Amniotic stem cell (primary cell): ENCODE measurements at places on chromosomes 11 and 22.

DNA sequence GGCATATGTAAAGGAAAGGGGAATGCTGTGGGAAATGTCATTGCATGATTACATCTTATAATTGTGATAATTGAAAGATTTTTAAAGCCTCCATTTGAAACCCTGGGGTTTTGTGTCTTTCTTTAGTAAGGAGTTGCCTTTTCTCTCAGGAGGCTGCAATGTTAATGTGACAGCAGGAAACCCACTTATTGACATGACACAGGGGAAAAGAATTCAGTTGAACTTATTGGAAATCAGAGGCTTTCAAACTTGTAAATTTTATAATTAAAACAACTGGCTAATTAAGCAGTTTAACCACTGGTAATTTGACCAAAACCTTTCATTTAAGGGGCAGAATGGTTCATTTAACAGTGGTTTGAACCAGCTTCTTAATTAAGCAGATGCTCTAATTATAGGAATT, 31.2 kb downstream of the MRPL48 start:
- no peak for DNase-seq

GRCh38 chr22:20002128-20002527, 14.5 kb downstream of the ARVCF start:
- DNase-seq = no peak

GRCh38 chr11:72951888-72952287, 137.7 kb downstream of the ATG16L2 start:
- DNase-seq = no peak

DNA sequence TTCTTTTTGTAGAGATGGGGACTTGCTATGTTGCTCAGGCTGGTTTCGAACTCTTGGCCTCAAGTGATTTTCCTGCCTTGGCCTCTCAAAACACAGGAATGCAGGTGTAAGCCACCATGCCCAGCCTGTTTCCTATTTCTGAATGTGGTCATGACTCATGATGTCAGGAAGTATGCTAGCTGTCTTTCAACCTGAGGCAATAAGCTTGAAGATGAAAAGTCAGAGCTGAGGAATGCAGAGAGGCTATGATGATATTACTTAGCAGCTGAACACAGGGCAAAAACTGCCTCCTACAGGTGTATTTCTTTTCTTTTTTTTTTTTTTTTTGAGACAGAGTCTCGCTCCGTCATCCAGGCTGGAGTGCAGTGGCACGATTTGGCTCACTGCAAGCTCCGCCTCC, 9.0 kb upstream of the NUCB2 start:
- peak; percentile 59 for DNase-seq

GRCh38 chr11:42870480-42870879, 441.3 kb upstream of the API5 start:
- DNase-seq = no peak

DNA sequence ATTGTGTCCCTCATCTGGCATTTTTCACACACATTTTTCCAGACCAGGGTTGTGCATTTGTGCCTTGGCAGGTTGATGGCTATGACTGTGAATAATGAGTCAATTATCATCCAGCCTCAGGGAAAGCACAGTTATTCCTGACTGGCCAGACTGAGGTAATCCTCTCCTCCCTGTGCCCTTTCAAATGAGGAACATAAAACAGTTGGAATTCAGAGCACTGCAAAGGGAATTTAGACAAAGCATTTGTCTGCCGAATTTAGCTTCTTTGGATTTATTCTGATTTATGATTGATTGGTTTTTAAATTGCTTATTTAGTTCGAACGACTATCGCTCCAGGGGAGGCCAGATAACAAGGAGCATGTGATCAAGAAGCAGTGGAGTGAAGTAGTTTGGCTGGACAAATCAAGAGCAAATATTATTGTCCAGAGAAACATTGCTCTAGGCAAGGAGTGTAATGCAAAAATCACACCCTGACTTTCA, 30.8 kb upstream of the RAG2 start:
- no peak for DNase-seq

DNA sequence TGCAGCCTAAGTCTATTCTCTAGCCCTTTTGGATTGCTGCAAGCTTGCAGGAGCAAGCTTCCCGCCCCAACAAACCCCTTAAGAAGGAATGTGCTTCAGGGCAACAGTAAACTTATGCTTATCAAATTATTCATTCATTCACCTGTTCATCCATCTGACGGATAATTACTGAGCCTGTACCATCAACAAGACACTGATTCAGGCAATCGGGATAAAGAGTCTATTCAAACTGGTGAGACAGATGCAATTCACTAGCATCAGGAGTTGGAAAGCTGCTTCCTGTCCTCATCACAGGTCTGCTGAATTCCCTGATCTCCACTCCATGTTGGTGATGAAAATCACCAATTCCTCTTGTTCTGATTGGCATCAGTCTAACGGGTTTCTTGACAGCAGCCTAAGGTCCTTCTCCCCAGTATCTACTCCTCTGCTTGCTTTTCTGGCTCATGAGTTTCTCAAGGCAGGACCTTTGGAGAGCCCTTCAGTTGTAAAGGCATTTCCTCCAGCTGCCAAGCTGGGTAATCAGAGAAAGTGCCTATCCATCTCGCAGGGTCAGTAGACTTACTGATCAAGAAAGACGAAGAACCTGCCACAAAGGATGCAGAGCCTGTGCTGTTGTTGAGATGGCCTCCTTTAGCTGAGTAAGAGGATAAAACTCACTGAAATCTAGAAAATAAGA, 429.0 kb upstream of the SYN3 start:
- DNase-seq = no peak

DNA sequence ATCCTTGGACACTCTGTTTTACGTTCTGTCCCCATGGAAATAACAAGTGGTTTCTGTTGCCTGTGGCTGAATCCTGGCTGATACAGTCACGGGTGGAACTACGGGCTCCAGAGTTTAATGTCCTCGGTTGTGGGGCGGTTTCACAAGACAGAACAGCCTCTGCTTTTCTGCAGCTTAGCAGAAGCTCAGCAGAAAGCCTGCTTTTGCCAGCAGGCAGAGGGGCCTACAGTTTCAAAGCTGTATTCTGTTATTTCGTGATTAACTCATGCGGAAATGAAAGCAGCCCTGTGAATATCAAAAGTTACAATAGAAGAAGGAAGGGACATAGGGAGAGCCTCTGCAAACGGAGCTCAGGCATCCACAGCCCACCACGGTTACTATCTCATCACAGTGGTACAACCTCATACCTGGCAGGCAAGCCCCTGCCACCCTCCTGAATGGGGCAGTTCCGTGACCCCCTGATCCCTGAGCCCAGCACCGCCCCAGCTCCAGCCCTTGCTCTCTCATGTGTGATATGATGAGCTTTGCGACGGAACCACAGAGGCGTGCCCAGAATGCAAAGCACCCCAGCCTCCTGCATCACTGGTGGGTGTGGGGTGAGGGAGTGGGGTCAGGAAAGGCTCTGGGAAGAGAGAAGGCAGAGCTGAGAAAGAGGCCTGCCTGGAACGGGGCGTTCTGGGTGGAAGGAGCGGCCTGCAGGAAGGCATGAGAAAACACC, 360.6 kb downstream of the BRD1 start:
- DNase-seq = no peak

DNA sequence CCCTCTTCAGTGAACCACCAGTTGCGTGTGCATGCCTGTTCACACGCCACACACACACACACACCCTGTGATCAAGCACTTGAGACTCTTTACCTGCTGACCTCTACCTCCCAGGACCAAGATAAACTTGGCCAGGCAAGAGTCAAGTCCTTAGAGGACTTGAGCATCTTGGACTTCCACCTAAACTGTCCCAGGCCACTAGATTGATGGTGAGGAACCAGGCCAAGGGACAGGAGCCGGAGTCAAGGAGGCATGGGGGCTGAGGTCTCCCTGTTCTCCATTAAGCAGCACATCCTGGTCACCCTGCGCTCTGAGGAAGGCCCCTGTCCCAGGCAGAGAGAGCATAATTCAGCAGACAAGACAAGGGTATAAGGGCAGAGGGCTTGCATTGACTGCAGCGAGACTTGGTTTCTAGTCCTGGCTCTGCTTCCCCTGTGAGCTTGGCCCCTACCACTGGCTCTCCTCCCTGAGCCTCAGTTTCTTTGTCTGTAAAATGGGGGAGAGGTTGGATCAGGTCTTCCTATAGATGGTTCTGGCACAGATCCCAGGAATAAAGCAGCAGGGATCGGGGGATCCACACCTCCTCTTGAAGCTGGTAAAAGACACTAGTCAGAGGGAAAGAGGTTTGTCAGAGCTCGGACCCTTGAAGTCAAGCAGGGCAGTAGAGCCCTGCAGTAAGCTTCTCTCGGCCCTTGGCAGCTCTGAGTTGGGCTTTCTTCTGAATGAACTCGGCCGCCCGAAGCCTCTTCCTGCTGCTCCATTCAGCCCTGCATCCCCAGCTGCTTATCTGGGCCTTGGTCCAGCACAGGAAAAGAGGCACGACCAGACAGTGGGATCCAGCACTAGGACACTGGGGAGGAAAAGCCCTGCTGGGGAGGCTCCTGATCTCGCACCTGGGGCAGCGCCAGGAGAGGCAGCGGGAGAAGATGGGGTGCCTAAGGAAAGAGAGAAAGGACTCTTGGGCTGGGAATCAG, 2.0 kb downstream of the CREB3L1 start:
- no peak for DNase-seq

GRCh38 chr11:25396847-25397246, 900.0 kb downstream of the LUZP2 start:
- no peak for DNase-seq

- no peak for DNase-seq
These were observed 7.7 kb upstream of the CCDC188 start for GRCh38 chr22:20158391-20159036.

GRCh38 chr11:2806351-2807024, 79.1 kb downstream of the CDKN1C start:
- DNase-seq = no peak

DNA sequence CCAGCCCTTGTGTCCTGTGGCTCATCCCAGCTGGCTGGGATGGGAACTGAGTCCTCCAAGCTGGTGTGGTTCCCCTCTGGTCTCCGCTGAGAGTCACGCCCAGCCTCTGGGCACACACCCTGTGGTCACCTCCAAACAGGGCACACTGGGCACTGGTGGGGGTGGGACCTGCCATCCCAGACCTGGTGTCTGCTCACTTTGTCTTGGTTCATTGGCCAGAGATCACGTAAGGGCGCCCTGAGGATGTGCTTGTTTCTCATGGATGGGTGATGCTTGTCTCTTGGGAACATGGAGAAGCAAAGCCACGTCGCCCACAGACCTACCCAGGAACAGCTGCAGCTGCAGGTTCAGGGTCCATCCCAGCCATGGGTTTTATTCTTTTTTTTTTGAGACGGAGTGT, 43.1 kb downstream of the LRP5 start:
- DNase-seq = no peak

DNA sequence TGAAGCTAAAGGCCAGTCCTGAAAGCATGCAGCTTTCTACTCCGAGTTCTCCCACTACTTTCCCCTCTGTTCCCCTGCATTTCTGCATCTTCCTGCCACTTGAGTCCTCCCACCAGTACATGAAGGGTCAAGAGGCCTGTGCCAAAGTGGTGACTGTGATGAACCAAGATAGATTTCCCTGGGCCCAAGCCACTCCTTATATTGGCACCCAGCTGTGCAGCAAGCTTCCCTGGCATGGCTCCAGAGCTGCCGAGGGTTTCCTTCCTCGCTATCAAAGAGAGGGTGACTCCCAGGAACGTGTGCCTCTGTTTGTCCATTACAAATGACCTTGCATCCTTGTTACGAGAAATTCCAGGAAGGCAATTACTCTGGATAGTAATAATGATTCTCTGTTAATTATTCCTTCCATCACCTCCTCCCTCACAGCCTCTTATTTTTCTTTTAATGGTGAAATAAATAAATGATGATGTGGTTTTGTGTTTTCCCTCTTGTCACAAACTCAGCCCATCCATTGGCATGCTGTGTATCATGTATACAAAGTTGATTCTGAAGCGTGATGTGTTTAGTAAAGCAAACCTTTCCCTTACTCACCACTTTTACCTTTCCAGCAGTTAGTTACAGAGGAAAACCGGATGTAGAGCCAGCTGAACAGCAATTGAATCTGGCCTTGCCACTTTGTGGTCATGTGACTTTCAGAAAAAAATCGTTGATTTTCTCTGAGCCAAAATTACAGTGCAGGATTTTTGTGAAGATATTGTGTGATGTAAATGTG, 8.3 kb downstream of the SRSF8 start:
- no peak for DNase-seq

- DNase-seq = no peak
These were observed 6.9 kb downstream of the TRABD start for GRCh38 chr22:50192436-50193204.

- DNase-seq = no peak
These were observed 1024.1 kb downstream of the LRRC4C start for GRCh38 chr11:40435344-40435743.

DNA sequence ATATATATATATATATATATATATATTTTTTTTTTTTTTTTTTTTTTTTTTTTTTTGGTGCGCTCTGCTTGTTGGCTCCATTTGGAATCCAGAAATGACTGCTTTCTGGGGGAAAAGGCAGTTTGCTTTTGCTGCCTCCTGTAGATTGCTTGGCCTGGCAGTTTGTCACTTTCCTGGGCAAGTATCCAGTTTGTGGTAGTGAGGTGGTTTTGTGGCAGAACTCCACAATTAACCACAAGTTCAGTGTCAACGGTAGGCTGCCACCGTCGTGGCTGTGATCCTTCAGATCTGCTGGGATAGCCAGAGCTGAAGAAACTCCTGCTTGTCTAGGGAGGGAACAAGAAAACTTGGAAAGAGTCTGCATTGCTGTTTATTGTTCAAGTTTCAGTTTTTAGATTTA, 5.0 kb upstream of the PDE3B start:
- no peak for DNase-seq

DNA sequence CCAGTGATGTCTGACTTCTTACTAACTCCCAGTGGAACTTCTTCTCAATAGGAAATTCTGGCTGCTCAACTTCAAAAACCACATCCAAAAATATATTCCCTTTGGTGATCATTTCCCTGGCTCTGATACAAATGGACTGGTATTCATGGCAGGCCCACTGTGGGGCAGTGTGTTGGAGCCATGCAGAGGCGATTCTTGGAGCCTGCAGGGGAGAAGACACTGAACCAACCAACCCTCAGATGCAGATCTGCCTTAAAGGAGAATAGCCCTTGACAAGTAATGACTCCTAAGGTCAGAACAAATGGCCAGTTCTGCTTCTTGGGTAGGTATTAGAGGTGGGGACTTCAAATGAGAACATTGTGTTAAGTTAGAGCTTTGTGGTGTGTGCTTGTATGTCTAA, 12.2 kb downstream of the OR4D9 start:
- no peak for DNase-seq

DNA sequence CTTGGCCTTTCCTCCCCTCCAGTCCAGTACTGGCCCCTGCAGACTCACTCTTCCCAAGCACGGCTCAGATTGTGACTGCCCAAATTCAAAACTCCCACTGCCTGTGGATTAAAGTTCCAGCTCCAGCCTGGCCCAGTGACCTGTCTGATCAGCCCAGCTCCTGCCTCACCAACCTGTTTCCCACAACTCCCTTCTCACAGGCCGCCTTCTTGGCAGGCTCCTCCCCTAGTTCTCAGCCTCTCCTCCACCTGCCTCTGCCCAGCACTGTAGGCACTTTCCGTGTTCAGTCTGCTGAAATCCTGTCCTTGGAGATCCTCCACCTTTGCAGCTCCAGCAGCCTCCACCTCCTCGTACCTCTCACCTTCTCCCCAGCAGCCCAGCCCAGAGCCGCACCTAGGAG, 68.6 kb downstream of the MICAL2 start:
- DNase-seq = no peak

GRCh38 chr11:118128721-118129470, 23.7 kb downstream of the SCN4B start:
- no peak for DNase-seq
